ENCODE measurements at places on chromosomes 6 and 20.

DNA sequence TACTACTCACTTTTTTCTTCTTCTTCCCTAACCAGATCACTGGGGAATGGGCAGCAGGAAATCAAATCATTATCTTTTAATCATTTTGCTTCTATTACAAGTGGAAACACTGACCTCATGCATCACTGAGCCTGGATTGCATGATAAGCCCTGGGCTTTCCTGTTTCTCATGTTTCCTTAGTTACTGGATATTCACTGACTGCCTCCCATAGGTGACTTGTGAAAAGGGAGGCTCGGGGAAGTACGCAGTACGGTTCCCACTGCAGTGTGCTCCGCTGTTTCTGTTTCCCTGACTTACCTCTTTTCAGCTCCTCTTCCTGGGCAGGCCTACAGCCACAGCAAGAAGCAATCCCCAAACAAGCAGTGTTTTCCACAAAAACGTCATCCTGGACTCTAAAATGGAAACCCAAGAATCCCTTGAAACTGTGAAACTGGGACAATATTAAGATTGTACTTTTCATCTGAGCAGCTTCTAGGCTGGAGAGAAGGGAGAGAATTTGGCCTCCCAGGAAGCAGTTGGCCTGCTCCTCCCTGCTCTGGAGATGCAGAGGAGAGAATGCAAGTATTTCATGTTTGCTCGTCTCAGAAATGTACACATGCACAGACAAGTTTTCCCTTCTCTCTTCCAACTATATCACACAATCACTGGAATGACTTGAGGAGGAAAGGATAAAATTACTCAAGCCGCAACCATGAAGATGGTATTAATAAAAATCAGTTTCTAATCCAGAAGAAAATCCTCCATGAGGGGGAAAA, 13.1 kb downstream of the BTNL2 start:
- DNase-seq, result no peak

DNA sequence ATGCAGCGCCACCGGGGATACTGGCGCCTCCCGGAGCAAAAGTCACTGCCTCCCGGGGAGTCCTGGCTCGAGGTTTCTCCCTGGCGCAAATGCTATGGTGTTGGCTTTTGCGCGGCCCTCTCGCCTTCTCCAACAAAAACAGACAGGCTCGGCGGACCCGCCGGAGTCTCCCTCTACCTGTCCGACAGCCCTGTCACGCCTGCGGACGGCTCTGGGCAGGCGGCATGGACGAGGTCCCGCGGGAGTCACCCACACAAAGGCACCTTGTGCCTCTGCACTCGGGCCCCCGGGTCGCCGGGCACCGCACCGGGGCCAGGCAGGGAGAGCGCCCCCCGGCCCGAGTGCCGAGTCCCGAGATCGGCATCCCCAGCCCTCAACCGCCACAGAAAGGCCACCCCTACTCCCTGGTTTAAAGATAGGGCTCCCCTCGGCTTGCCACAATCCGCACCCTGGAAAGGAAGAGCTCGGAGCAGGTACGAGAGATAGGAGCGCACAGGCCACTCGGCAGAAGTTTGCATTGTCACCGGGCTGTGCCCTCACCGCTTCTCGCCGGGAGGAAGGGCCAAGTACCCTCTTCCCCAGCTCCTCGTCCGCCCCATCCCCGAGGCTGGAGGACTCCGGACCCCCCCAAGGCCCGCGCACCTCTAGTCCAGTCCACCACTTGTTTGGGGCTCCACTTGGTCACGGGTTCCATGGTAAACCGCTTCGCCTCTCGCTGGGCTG, 903 bp downstream of the CNKSR3 start:
- no peak for DNase-seq

GRCh38 chr6:113695516-113695915, 161.6 kb upstream of the MARCKS start:
- no peak for DNase-seq

- no peak for DNase-seq
Observed at GRCh38 chr6:115191989-115192388, 849.2 kb upstream of the HS3ST5 start.

GRCh38 chr6:77638129-77638830, 14.6 kb upstream of the MEI4 start:
- DNase-seq, result no peak

- peak; percentile 49 for DNase-seq
Observed at GRCh38 chr20:63706852-63707557, 771 bp downstream of the ARFRP1 start.

DNA sequence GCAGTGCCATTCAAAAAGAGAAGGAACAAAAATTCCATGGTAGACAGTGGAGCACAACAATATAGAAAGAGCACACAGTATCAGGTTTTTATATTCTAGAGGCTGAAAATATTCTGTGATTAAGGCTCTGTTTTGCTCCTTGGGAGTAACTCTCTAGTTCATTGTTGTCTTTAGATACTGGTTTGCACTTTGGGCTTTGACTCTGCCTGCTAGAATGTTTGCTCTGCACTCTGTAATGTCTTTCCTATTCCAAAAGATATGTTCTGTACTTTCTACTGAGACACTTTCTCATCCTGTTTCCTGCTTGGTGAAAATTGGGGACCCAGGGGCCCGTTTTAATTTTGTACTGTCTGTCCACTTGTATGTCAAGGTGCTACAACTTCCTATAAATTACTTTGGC, 564.7 kb downstream of the BMP2 start:
- DNase-seq, result no peak

DNA sequence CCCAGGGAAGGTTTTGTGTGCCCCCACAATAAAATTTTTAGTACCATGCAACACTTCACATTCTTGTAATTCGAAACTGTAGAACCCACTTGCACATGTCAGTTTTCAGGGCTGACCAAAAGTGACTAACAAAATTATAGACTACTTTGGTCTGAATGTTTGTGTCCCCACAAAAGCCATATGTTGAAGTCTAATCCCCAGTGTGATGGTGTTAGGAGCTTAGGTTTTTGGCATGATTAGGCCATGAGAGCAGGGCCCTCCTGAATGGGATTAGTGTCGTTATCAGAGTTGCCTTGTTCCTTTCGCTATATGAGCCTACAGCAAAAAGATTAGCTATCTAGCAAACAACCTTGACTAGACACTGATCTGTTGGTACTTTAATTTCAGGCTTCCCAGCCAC, 49.0 kb upstream of the TENT5A start:
- no peak for DNase-seq

DNA sequence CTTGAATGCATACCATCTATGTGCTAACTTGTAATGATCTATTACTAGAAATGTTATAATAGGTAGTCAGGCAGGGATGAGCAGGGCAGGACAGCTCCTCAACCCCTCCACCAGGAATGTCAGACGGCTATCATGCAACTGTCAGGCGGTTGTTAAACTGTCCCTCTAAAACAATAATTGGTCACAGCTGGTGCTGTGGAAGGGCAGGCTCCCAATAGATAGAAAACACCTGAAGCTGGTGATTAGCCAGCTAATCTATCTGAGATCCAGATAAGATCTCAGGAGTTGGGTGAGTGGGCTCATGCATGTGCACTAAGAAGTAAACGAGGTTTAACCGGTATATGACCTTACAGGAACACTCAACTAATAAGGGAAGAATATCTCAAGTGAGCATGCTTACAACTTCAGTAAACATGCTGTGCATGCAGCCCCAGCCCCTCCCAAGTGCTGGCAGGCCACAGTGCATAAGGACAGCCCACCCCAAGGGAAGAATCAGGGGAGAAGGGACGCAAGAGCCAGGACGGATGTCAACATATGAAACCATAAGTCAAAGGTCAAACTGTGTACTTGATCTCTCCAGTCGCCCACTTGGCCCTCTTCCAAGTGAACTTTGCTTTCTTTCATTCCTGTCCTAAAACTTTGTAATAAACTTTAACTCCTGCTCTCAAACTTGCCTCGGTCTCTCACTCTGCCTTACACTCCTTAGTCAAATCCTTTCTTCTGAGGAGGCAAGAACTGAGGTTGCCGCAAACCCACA, 566.2 kb upstream of the NRSN1 start:
- DNase-seq, result no peak

DNA sequence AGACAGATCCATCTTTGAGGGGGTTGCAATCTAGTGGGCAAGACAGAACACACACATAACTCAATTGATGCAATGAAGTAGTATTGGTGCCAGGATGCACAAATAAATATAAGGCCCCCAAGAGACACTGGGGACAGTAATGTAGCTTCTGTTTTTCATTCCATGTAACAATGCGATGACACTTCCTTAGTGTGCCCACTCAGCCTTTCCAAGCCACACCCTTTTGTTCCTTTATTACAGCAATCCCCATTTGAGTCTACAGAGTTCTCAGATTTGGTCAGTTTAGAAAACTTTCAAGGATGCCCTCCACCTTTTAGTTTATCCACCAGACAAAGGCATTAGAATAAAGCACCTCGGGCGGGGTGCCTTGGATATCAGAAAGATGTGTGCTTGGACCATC, 15.5 kb downstream of the TGM3 start:
- no peak for DNase-seq

DNA sequence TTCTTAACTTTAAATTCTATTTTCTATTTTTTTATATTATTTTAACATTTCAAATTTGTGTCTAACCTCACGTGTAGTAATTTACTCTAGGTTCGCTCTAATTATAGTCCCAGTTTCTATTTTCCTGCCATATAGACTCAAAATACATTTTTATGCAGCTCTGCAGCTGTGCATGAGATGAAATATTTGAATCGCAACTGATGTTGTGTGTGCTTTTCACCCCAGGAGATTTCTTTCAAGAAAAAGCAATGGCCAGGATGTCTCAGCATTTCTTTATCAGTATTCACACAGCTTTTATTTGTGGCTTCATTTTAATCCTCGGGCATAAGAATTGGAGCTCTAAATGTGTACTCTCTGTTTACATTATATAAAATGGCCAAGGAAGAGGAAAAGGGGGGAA, 157.6 kb downstream of the HDGFL1 start:
- DNase-seq, result no peak

- DNase-seq, result no peak
Observed at GRCh38 chr6:37580176-37580955, 80.7 kb upstream of the CCDC167 start.

DNA sequence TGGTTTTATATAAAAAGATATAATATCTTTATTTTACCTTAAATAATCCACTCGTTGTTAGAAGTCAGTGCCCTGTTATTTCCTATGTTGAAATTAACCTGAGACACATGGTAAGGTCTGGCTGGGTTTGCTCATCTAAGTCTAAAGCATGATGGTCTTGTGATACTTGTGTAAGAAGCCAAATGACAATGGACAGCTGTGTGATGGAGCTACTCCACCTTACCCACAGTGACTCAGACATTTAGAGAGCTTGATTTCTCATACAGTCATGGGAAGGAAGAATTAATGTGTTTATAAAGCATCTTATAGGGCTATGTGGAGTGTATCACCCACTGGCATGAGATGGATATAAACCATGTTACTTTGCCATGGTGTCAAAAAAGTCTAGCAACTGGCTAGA, 11.7 kb downstream of the CTCFL start:
- no peak for DNase-seq

DNA sequence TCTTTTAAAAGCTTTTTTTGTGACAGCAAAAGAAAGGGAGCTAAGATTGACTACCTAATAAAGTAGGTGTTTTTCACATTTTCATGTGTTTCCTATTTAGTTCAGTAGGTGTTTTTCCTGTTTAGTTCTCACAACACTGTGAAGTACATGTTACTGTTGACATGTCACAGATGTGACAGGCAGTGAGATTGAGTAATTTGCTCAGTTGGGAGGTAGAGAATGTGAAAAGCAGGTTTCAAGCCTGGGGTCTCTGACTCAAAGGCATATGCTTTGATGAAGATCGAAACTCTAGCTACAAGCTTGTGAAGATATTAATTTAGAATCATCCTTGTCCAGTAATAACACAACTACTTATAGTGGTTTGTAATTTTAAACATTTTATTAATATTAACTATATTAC, 43.1 kb downstream of the SLX4IP start:
- DNase-seq, result no peak

DNA sequence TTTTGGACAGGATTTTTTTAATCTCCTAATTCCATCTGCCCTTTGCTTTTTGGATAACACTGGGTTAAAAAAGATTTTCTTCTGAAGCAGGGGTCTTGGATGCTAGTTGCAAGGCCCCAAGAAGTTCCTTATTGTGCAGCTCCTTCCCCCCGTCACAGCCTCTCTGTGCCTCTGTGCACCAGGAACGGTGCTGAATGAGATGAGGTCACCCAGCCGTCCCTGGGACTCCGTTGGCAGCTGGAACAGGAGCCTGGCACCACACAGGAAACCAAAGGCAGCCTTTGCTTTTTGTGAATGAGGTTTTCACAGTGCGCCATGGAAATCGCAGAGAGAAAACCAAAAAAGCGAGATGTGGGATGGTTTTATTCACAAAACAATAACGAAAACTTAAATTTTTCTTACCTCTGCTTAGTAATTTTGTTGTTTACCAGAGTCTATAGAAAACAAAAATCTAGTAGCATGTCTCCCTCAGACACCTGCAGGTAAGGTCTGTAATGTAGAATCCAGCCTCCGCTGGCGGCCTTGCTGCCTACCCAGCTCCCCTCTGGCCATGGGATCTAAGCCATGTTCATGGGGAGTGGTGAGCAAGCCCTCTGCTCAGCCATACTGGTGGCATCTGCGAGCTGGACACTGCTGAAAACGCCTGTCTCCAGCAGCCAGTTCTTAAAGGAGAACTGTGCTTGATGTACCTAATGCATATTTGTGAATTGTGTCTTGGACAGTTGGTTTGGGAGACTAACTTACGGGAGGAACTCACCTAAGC, 40.4 kb upstream of the SYNJ2 start:
- DNase-seq, result no peak

- DNase-seq, result no peak
Observed at GRCh38 chr6:105072798-105073199, 107.0 kb downstream of the POPDC3 start.

DNA sequence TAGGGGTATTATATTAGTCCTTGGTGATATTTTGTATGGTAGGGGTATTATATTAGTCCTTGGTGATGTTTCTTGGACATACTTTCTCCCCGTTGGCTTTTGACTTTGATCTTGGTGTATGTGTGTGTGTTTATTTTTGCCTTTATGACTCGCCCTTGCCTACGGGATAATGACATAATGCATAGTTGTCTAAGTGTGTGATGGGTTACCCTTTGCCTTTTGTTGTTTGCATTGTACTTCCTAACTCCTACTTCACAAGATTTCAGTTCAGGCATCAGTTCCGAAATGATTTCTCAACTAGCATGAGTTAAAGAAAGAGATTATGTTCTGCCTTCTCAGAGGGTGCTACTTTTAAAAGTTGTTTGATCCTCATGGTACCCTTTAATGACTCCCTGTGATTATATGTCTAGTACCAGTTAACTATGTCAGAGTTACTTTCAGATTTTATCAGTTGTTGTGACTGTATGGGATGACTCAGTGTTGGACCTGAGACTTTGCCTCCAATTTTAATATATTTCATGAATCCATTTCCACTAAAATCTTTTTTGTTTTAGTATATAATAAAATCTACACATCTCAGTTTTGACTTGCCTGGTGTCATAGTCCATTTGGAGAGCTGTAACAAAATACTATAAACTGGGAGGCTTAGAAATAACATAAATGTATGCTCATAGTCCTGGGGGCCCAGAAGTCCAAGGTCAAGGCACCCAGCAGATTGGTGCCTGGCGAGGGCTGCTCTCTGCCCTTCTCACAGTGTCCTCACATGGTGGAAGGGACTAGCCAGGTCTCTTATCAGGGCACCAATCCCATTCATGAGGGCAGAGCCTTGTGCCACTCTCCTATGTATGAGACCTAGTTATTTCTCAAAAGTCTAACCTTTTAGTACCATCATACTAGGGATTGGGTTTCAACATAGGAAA, 34.1 kb downstream of the CDYL start:
- no peak for DNase-seq

GRCh38 chr20:35564905-35565304, 23.0 kb downstream of the ERGIC3 start:
- no peak for DNase-seq
